DMS79 (cell line): ENCODE measurements at places on chromosomes 6 and 20.
A peak's percentile ranks its signal among the peaks of the same experiment; 100 is the strongest.

DNA sequence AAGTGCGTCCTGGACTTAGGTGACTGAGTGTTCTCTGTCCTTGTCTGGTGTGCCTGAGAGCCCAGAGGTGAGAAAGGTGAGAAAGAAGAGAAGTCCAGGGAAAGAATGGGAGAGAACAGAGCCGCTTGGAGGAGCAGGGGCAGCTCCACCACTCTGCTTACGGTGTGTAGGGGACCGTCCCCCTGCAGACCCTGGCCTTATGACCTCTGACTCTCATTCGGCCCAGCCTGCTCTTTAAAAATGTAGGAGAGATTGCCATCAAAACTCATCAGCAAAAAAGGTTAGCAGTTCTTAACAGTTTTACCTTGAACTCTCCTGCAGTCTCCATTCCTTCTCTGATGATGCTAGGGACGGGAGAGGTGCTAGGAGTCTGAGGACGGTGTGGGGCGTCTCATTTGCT is 2.0 kb downstream of the TMEM181 start:
- no peak for DNase-seq

DNA sequence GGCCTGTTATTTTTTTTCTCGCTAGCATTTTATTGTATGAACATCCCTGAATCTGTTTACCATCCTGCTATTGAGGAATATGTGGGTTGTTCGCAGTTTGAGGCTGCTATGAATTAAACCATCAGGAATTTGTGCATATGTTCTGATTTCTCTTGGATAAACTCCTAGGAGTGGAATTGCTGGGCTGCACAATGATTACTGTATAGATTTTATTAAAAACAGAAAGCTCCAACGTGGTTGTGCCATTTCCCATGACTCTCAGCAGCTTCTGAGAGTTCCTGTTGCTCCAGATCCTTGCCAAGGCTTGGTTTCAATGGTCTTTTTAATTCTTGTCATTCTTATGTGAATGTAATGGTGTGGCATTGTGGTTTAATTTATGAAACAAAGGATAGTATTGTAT is 75.1 kb downstream of the EDN3 start:
- DNase-seq: no peak

DNA sequence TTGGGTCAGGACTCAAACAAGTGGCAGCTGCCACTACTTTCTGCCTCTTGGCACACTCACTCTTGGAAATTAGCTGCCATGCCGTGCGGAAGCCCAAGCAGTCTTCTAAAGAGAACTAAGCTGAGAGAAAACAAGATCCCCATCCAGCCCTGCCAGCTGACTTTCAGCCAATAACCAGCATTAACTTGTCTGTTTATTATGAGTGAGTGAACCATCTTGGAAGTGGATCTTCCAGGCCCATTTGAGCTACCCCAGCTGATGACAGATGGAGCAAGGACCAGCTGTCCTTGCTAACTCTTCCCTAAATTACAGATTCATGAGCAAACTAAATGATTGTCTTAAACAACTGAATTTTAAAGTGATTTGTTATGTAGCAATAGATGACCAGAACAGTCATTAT is 73.9 kb upstream of the RBM24 start:
- DNase-seq: no peak

GRCh38 chr6:31158863-31159855 is 770 bp downstream of the TCF19 start:
- peak; percentile 23 for DNase-seq

DNA sequence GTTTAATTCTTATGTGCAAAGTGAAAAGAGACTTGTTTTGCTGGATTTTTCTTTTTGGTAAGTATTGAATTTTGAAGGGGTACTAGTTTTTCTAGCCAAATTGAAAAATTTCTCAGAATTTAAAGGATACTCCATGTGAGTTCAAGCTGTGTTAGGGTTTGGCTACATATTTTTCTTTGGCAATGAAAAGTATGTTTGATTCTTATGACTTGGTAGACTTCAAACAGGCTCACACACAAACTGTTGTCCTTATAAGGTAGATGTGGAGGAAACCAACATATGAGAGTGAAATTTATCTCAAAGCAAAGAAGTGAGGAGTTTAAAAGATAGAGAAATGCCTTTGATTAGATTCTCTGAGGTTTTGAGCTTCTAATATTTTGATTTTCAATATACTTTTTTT is 356.7 kb downstream of the BCKDHB start:
- no peak for DNase-seq

DNA sequence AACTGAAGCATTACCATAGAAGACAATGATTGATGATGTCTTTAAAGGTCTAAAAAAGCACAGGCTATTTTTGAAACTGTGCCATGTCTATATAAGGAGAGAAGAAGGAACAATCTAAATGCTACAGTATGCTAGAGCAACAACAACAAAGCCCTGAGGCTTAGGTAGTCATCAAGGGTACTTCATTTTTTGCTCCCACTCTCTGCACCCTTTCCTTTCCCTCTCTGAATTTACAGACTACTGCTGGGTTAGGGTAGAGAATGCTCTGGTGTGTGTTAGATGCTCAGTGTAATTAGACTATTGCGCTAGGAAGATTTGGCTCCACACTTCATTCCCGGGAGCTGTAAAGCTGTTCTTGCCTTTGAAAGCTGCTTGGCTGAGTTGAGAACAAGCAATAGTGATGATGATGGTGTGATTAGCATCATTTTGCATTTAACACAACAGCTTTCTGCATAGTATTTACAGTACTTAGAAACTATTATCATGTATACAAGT is 1262.5 kb upstream of the CITED2 start:
- no peak for DNase-seq

DNA sequence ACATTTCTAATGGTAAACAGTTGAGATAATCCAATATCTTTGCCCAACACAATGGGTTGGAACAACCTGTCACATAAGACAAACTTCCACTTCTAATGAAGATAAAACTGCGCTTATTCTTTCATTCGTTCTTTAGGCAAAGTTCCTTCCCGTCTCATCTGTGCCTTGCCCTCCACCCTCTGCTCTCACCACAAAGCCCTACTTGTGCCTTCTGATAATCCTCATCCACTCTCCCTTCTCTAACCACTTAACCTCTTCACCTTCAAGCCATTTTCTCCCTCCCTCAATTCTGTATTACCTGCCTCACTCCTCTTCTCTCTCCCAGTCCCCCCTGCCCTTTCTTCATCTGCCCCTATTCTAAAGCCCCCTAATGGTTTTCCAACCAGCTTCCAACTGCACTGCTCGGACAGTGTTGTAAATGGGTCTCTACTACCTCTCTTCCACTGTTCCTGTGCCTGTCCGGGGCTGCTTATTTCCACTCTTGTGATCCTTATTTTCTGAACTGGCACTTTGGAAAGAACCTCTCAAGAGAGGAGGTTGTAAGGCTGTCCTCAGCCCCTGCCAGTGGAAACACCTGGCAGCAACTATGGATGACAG is 62.9 kb upstream of the MYB start:
- DNase-seq: no peak

DNA sequence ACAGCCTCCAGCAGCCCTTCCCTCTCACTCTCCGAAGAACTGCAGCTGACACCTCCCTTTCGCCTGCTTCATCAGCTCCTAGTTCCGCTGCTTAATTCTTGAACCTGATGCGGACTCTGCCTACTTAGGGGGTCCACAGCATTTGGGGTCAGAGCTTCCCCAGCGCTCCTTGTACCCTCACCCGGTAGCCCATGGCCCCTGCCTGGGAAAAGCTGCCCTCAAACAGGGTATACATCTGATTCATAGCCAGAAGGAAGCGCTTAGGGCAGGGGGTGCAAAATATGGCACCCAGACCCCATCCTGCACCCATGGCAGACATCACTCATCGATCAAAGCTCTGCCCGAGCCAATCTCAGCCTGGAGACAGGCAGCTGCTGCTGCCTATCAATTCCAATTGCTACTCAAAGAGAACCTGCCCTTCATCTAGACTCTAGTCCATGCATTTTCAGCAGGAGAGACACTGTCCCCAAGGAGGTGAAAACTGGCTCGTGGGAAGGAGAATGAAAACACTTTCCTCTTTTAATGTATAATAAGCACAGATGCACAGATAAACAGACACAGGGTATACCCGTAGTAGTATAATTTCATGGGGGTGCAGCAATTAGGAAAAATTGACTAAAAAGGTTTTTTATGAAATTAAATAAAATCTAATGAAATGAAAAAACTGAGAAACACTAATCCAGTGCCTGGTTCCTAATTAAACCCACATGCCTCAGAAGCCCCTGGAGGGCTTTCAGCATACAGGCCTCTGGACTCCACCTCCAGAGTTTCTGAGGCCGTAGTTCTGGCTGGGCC is 194.8 kb downstream of the PREX1 start:
- DNase-seq: no peak

DNA sequence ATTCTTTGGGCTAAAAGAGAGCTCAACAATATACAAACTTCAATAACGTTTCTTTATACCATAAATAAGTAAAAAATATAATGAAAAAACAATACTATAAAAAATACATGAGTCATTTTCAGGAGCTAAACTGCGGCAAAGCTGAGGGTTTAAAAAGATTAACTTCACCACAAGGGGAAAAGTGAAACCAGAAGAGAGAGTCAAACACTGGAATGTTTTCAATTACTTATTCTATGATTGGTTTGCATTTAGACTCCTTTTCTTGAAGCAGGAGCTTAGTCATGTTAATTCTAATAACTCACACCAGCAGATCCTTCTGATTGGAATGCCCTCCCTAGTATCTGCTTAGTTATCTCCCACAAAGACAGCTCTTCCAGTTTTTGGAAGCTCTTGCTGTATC is 627.3 kb downstream of the UTRN start:
- DNase-seq: no peak

DNA sequence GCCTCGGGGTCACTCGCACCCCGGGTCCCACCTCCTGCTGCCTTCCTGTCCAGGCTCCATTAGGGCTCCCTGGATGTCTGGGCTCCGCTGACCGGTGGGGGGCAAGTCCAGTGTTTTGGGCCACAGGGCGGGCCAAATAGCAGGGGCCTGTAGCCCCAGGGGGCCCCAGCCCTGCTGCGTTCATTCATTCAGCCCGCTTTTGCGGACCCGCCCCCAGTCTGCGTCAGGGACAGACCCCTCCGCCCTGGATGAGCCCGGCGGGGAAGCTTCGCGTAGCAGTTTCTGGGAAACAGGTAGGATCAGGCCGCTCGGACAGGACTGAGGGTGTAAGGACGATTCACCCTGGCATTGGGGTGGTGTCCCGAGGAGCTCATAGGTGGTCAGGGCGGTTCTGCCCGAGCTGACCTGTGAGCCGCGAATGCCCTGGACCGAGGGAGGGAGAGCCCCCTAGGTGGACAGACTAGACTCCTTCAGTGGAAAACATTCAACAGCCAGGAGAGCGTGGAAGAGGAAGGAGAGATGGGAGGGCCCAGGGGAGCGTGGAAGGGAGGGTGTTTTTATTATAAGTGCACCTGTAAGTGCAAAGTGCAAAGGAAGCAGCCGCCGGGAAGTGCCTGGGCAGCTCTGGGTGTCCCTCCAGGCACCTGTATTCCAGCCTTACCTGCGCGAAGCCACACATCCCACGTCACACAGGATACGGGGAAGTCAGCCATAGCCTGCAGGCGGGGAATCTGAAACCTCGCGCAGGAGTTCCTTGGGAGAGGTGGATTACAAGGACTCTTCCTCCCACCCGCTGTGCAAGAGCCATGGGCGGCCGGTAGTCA is 662 bp downstream of the ENTPD6 start:
- DNase-seq: no peak

DNA sequence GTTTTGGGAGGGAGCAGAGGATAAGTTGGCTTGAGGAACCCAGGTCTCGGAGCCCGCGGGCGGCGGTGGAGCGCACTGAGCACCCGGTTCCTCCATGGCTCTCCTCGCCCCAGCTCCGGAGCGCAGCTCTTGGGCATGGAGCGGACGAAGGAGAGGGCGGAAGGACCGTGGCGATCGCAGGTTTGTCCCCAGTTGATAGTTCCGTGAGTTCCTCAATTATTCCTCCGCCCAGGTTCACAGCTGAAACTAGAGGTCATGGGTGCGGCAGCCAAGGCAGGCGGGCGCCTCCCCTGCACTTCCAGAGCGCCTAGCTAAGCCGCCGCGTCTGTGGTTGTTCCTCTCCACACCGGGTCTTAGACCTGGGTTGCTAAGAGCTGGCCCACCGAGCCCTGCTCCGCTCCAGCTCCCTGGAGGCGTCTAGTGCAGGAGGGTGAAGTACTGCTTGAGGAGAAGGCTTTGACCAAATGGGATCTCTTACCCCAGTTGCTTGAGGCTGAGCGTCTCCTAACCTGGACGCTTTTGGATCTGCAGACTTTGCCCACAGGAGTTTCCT is at the start of gene HTR1B:
Gene HTR1B, minus strand, starts transcription at position 184 of the 553 bp plus-strand sequence. Its CDS starts 88 bp downstream, at position 96.
- no peak for DNase-seq

GRCh38 chr6:474453-475185 is 83.1 kb downstream of the IRF4 start:
- no peak for DNase-seq

GRCh38 chr6:53961679-53962370 is 149.4 kb upstream of the MLIP start:
- DNase-seq: no peak

DNA sequence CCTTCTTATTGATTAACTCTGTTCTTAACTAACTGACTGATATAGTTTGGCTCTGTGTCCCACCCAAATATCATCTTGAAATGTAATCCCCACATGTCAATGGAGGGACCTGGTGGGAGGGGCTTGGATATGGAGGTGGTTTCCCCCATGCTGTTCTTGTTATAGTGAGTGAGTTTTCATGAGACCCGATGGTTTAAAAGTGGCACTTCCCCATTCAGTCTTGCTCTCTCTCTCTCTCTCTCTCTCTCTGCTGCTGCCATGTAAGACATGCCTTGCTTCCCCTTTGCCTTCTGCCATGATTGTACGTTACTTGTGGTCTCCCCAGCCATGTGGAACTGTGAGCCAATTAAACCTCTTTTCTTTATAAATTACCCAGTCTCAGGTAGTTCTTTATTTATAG is 81.8 kb upstream of the SPACA1 start:
- no peak for DNase-seq

- DNase-seq: no peak
These were observed 238.2 kb downstream of the ERMARD start for GRCh38 chr6:169989594-169989993.
